HuH-7 (cell line): ENCODE measurements at places on chromosomes 5 and 9.

- no peak for DNase-seq
Measured at GRCh38 chr9:106321394-106322180, 541.4 kb upstream of the ZNF462 start.

DNA sequence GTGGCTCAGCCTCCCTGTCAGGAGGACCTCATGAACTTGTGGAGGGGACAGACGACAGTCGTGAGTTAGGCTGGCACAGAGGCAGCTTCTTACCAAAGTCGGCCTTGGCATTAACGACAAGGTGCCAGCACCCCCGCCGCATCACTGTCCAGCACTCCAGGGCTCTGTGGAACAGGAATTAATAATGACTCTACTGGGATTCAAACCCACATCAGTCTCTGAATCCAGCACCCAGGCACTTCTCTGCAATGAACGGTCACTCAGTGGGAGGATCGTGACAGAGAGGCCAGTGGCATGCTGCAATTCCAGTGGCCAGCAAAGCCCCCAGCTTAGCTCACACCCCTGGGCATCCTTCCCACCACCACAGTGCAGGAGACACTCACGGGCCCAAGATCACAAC lies 263.3 kb upstream of the ADAMTS16 start:
- DNase-seq, result no peak

DNA sequence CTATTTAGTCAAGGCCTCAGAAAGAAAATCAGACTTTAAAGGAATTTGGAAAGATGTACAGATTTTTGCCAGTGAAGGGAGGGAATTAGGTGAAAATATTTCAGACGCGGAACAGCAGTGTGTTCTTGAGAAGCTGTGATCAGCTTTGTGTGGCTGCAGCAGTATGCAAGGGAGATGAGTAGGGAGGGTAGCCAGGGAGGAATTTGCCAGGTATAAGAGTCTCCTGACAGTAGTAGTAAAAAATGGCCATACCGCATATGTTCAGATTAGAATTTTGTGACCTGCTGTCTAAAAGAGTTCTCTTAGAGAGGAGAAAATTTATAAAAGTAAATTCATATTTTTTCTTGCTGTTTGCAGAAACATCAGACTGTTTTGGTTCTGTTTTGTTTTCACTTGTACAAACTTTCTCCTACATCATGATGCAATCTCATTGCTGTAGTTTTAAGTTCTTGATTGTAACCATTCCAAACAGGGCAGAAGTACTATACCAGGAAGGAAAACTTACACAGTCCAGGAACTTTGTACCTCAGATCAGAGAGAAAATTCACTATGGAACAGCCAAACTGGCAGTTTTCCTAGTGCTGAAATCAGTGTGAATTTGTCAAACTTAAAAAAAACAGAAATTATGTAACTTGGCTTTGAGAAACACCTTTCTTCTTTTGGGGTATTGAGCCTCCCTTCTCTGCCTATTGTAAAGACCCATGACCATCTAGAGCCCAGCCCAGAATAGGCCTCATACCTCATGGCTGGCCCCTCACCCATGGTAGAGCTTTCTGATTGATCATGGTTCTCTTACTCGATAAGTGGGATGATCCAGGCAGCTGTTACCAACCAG lies 78.4 kb upstream of the NR3C1 start:
- no peak for DNase-seq

- no peak for DNase-seq
Measured at GRCh38 chr5:32565145-32565544, 20.2 kb upstream of the SUB1 start.

DNA sequence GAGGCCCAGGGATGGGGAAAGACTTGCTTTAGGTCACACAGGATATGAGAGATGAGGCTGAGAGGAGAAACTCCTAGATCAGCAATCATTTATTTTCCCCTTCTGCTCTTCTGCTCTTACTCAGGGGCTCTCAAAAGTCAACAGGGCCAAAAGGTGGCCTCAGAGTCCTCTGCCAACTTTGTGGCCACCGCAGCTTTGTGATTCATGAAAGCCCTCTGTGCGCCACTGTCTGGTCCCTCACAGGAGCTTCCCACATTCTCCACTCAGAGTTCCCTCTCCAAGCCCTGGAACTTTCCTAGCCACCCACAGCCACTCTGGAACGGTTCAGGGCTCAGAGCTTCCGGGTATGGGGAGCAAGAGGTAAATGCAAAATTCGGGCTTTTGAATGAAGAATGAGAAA lies 82.4 kb downstream of the COL27A1 start:
- DNase-seq, result no peak

DNA sequence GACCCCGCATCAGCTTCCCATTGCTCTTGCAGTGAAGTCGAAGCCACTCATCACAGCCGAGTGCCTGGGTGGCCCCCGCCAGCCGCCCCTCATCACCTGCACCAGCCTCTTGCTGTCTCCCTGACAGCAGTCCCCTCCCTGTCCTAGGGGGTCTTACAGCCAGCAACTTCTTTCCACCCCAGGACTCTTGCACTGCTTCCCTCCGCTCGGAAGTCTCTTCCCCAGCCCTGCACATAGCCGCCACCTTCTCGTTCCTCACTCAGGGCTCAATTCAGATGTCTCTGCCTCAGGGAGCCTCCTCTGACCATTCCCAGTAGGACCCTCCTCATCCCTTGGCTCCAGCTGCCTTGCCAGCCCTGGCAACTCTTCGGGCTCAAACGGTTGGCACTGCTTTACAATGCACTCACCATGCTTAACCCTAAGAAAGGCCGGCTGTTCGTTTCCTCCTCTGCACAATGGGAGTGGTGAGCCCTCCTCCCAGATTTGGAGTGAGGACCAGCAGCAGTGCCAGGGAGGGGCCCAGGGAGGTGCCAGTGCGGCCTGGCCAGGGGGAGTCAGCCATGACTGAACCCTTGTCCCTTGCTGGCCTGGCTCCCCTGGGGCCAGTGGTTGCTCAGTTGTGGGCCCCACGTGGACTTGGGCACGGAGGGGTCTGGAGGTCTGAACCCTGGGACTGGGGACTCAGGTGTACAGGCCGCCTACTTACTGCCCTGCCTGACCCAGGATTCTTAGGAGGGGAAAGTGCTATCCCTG lies 6.1 kb downstream of the TCF7 start:
- no peak for DNase-seq

DNA sequence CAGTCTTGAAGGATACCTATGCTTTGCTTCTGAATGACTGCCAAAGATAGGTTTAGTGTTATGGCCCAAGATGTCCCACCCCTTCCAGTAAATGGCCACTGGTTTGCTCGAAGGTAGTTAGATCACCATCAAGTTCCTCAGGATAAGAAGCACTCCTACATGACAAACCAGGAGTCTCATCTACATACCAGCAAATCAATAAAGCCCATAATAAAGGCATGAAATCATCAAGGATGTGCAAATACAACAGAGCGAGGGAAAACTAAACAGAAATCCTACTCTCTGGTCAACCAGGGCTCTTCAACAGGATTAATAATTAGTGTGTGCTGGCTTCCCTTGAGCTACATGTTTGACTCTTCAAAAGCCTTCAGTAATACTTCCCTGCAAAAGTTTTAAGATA lies 141.0 kb downstream of the LHFPL2 start:
- DNase-seq, result no peak
